Epithelial cell of esophagus (primary cell): ENCODE measurements at places on chromosomes 2 and 18.

DNA sequence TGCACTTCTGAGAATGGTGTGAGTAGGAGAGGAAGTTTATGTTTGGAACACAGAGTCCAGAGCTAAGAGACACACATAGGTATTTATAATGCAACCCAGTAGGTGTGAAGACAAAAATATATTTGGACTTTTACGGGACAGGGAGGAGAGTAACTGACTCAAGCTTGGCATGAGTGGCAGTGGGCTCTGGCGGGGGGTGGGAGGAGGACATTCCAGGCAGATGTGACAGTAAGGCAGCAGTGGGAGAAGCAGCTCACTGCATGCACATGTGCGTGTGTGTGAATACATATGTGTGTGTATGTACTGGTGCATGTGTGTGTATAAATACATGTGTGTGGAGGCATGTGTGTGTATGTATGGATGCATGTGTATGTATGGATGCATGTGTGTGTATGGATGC lies 51.4 kb downstream of the DCDC2C start:
- DNase-seq, result no peak

- no peak for DNase-seq
Observed at GRCh38 chr18:76456823-76457222, 38.2 kb downstream of the ZNF516 start.

GRCh38 chr18:21706386-21706865 lies 1.9 kb upstream of the ABHD3 start:
- no peak for DNase-seq

DNA sequence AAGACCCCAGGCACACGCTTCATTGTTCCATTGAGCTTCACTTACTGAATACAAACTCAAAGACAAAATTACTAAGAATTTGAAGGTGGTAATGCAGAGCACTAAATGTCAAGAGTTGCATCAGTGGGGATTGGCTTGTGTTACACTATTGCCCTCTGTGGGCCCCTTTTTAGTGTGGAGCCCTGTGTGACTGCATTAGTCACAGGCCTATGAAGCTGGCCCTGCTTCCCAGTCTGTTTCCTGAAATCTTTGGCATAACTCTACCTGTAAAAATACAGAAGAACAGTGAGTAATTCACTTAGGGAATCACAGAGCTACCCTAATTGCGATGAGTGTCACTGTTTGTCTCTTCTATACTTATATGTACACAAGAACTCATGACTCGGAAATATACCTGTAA lies 40.0 kb upstream of the STPG4 start:
- peak; percentile 81 for DNase-seq

- peak; percentile 82 for DNase-seq
Observed at GRCh38 chr18:56890632-56891031, 239.5 kb downstream of the WDR7 start.

DNA sequence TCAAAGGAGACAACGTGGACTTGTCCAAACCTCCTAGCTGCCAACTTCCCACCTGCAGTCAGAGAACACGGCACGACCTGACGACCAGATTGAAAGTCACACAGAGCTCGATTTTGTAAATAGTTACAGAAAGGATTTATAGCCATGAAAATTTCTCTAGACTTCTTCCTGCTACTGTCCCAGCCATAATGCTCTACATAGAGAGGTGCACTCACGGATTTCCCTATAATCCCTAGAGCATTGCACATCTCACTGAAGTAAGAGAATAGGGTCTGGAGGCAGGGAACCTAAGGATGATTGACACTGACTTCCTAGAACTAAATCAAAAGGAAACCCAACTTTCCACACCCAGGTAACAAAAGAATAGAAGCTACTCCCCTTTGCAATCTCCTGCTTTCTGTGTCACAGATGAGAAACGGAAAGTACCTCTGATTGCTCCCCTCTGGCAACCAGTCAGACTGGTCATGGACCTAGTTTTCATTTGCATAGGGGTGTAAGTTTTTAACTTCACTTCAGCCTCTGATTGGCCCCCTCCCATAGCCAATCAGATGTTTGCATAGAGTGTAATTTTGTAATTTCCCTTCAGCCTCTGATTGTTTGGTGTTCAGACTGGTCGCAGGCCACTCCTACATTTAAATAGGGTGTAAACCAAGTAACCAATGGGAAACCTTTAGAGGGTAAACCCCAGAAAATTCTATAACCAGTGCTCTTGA lies 58.6 kb upstream of the FBXO11 start:
- peak; percentile 66 for DNase-seq

DNA sequence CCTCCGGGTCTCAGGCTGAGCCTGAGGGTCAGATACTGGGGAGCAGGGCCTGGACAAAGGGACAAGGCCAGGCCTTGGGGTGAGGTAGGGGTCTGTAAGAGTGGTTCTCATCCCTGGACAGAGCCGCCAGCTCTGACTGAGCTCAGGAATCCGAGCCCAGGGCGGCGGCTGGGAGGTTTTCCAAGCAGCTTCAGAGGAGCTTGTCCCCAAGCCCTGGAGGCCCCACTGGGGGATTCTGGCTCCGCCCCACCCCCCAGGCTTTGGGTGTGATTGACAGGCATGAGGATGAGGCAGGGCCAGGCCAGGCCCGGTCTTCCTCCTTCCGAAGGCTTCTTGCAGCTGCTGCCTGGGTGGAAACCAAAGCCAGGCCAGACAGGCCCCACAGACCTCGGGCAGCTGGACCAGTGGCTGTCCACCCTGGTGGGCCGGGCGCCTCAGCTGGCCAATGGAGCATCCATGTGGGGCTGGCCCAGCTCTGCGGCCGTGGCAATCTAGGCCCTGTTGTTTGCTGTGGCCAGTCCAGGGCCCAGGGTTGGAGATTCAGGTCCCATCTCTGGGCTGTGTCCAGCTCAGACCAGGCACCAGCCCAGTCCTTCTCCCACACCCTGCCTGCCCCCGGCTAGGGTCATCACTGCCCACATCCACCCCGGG lies 23.1 kb upstream of the GPC1 start:
- no peak for DNase-seq

DNA sequence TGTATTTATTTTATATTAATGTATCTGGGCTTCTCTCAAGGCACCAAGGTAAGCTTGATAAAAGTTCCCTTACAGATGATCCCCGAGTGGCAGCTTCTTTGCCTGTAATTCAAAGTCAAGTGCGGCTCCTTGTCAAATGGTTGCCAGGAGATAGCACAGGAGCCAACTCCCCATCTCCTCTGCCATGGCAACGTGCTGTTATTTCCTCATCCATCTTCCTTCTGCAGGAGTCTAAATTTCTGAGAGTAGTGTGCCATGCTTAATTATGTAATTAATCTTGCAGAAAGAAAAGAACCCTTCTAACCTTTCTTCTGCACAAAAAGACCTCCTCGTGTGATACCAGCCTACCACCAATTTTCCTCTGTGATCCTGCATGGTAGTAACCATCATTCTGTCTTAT lies 46.2 kb upstream of the ACMSD start:
- no peak for DNase-seq

- no peak for DNase-seq
Observed at GRCh38 chr2:100350661-100351185, 28.4 kb upstream of the LONRF2 start.

GRCh38 chr2:69601179-69601612 lies 42.3 kb downstream of the AAK1 start:
- peak; percentile 76 for DNase-seq

DNA sequence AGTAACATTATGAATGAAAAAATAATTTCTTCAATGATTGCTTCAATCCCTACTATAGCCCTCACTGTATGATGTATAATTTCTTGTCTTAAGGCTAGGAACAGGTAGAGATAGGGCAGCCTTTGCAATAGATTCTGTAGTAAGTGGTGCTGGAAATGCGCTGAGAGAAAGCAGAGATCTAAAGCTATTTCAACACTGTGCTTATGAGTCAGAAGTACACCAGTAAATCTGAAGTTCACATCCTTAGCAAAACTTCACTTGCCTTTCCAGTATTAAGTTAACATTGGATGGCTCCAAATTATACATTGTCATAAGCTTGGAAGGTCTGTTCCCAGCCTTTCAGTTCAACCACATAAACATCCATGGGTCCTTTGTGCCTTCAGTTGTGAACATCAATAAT lies 178.2 kb upstream of the EPHA4 start:
- DNase-seq, result peak; percentile 31

DNA sequence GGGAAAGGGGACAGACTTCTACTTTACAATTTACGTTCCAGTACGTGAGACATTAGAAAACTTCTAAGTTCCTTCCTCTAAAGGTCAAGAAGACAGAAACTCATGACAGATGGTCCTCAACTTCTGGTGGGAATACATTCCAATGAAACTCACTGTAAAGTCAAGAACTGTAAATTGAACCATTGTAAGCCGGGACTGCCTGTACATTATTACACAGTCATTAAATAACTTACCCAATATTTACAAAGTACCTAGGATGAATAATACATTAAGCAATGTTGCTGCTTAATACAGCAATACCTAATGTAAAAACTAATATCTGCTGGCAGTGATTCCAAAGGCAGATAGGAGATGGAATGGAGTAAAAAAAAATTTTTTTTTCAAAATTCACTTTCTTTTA lies 51.9 kb downstream of the CDH2 start:
- DNase-seq, result peak; percentile 59

- DNase-seq, result no peak
Observed at GRCh38 chr2:143158551-143159485, 29.6 kb downstream of the ARHGAP15 start.

DNA sequence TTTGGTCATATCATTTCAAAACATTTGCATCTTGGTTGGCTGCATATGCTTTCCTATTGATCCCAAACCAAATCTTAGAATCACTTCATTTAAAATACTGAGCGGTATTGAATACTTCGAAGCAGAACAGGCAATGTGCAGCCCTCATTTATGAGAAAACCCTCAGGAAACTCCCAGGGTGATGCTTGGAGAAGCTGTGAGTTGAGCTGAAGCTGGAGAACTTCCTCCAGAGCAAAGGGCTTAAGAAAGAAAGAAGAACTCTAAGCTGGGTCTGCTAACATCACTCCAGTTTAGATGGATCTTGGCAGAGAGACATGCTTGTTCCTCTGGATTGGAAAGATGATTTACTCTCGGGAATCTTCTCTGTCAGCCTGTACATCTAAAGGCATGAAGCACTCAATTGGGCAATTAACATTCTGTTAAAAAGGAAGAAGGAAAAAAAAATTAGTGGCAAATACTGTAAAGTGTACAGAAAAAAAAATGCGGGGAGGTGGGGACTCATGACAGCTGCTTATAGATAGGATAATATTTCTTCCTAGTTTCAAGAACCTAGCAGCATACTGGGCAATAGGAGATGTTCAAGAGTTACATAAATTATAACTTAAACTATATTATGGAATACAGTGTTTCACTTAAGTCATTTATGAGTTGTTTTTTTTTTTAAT lies 49.5 kb downstream of the ATIC start:
- no peak for DNase-seq

GRCh38 chr2:236167297-236168109 lies 683 bp downstream of the GBX2 start:
- DNase-seq, result peak; percentile 65

GRCh38 chr2:11827547-11827946 lies 81.1 kb downstream of the LPIN1 start:
- no peak for DNase-seq

DNA sequence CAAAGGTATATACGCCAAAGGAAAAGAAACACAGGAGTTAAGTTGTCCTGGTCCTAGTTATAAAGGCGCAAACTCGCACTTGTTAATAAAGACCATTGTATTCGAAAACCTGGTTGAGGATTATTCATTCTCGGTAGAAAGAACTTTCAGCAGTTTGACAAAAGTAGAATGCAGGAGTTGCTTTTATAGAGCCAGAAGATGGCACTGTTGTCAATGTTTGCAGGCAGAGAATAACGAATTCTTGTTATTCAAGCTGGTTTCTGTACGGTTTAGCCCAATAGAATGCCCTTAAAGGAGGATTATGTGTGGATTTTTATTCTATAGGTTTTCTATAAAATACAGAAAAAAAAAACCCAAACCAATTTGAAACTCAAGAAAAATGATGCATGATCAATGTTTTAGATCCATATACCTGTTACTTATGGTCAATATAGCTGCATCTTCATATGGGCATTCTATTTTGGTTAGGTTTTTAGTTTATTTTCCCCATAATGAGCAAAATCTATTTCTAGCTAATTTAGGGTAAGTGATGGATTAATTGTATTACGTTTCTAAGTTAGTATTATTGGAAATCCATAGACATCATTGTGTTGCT lies 510.3 kb downstream of the PLCL1 start:
- peak; percentile 61 for DNase-seq

- no peak for DNase-seq
Observed at GRCh38 chr2:23711979-23712755, 214.8 kb downstream of the ATAD2B start.

DNA sequence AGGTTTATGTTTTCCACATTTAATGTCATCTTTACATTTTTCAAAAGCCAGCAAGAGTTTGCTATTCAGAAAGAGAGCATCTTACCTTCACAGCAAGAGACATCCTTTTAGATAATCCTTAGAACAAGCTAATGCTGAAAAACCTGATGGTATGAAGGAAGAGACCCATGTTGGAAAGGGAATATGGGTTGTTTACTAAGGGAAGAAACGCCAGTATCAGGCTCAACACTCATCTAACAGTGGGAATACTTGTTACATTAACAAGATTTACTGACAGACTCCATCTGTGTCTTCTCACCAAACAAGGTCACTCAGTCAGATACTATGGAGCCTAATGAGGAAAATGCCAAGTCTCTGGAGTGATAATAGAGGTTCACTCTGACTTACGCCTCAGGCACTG lies 1474.1 kb upstream of the SLC39A10 start:
- DNase-seq, result no peak

GRCh38 chr2:190488516-190489233 lies 45.8 kb downstream of the NEMP2 start:
- DNase-seq, result no peak

GRCh38 chr2:30078521-30078920 lies 68.3 kb upstream of the YPEL5 start:
- DNase-seq, result no peak

DNA sequence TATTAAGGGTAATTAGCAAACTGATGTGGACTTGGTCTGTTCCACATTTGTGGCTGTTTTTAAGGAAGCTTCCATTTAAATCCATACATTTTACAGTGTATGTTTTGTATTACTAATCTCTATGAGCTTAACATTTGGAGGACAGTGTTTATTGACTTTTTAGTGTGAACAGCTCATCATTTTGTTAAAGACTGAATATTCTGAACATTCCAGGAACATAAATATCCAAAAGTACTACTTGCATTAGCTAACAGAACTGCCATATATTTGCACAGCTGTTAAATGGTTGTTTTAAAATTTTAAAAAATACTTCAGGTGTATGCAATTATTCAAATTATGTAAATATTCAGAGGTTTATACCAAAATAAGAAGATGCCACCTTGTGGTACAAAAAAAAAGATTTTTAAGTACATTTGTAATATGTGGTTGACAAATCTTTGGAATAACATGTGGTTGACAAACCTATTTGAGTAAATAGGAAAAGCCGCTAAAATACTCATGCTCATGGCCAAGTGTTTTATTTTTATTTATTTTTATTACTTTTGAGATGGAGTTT lies 439.7 kb upstream of the FANCL start:
- DNase-seq, result peak; percentile 20

- DNase-seq, result no peak
Observed at GRCh38 chr2:215489288-215489848, 53.5 kb upstream of the FN1 start.
